Femur (tissue), 1 donor: ENCODE measurements at places on chromosomes 6 and 20.

DNA sequence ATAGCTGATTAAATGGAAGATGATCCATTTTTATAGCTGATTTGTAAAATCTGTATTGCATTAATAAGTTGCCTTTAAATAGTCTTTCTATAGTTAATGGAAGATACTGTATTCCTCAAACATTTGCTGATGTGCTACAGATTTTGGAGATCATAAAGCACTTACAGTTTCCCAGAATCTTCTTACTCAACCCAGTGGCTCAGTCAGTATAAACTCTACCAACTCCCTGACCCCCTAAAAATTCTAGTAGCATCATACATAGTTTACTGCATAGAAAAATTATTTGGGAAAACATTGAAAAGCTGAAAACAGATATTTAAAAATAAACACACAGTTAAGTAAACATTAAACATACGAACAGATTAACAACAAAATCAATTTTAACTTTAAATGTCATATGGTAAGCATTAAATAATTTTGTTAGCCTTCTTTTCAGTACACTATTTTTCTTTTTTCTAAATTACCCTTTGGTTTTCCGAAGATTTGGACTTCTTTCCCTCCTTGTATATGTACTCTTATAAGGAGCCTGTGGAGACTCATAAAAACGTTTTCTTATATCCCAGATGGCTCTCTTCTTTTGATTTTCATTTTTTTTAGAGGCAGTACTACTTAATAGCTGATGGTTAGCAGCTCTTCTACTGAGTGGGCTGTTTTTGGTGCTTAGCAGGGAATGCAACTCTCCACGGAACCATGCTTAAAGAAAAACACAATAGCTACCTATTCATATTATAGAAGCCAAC lies 62.7 kb upstream of the BMP5 start:
- DNase-seq: no peak

DNA sequence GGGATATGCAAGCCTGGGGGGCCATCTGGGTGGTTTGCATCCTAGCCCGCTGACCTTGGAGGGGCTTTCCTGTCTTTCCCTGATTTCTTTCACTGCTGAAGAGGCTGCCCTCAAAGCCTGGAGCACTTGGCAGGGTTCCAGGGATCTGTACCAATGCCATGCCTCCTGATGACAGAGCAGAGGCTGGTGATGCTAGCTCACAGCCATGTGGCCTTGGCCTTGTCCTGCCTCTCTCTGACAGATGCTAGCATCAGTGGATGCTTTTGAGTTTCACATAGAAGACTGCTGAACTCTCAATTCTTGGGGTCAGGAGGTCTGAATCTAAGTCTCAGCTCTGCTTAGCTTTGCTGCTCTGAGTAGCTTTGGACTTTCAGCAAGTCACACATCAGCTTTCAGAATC lies 21.9 kb upstream of the RREB1 start:
- DNase-seq: peak; percentile 25

- DNase-seq: no peak
Measured at GRCh38 chr6:83609248-83609647, 96.9 kb downstream of the PRSS35 start.

GRCh38 chr20:13753436-13754036 lies 31.2 kb downstream of the ESF1 start:
- no peak for DNase-seq

- no peak for DNase-seq
Measured at GRCh38 chr20:56766528-56766927, 137.4 kb downstream of the TFAP2C start.

GRCh38 chr6:69578361-69578890 lies 218.4 kb downstream of the LMBRD1 start:
- no peak for DNase-seq

GRCh38 chr6:169955731-169956437 lies 204.5 kb downstream of the ERMARD start:
- no peak for DNase-seq

DNA sequence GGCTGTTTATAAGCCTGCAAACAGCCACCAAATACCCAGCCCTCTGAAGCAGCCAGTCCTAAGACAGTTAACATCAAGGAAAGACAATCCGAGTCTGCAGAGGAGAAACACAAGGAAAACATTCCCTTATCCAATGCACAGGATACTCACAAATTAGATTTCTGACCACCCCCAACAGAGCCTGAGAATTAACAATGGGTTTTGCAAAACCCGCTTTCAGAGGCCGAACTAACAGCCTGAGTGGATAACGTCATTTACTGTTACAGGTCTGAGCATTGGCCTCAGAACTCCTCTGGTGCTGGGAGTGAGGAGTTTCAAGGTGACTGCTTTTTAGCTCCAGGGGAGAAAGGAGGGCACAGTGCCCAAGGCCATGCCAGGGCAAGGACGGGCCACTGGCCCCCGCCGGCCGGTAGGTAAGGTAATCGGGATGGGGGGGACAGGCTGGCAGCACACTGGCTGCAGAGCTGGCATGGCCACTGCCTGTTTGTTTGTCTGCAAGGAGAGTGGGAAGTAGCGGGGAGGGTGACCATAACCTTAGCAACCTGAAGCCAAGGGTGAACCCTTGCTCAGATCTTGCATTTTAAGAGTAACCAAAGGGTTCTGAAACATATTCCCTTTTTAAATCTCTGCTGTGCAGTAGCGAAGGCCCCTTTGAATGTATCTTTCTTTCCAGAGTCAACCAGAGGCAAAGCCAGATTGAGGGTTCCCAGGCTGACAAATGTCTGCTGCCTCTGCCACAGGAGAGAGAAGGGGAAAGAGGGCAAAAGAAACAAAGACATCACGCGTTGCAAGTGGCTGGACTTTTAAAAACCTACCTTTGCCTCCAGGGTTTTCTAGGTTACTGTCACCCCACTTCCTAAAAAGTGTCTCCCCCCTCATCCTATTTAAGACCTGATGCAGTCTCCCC lies 3.9 kb downstream of the ZMYND8 start:
- no peak for DNase-seq

DNA sequence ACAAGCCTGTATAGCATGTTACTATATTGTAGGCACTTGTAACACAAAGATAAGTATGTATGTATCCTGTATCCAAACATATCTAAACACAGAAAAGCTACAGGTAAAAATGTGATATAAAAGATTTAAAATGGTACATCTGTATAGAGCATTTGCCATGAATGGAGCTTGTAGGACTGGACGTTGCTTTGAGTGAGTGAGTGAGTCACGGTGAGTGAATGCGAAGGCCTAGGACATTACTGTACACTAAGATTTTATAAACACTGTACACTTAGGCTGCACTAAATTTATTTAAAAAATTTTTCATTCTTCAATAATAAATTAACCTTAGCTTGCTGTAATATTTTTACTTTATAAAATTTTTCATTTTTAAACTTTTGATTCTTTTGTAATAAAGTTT lies 136.9 kb downstream of the NKAIN2 start:
- no peak for DNase-seq

DNA sequence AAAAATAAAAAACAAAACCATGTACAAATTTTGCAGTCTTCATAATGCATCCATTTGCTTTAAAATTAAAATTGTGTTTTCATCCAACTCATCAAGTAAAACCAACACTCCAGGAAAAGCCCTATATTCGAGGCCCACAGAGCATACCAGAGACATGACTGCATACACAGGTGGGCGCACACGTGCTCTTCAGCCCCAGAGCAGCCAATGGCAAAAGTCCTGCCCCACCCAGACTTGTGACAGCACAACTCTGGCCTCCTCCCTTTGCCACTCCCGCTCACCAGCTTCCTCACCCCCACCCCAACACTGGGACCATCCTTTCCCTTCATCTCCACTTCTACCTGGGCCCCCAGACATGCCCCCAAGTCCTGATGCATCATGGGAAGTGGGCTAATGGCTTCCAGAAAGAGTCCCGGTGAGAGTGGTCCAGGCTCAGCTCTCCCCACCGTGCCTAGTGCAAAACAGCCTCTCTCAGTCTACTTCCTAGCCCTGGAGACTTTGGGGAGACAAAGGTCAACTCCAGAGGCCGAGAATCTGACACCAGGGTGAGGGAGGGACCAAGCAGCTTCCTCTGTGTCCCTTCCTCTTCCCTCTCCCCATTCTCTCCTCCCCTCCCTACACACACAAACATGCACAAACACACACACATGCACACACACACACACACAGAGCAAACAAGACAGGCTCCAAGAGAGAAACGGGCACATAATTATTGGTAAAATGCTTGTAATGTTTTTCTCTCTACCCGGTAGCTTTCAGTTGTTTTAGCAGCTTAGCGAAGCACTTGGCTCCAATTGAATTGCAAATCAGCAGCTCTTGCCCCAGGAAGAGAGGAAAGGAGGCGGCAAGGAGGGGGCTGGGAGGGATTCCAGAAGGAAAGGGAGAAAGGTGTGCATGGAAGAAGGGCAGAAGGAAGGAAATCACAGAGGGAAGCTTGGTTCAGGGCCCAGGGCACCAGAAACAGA lies 14.3 kb downstream of the GRM4 start:
- no peak for DNase-seq

GRCh38 chr20:3510110-3510509 lies 39.3 kb downstream of the ATRN start:
- no peak for DNase-seq

DNA sequence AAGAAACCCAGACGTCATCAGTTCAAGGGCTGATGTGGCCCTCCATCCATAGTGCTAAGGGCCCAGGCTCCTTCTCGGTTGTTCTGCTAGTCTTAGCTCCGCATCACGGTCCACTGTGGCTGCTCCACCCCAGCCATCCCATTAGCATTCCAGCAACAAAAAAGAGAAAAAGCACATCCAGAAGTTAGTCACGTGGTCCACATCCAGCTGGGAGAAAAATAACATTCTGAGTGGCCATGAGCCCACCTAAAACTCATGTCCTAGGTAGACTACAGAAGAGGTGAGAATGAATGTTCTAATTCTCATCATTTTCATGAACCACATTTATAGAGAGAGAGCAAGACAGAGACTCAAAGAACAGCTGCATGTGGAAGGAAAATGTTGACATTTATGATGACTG lies 49.4 kb upstream of the TAB2 start:
- DNase-seq: no peak

- DNase-seq: no peak
Measured at GRCh38 chr6:53828215-53828614, 33.4 kb downstream of the LRRC1 start.

- no peak for DNase-seq
Measured at GRCh38 chr6:39366931-39367618, 44.6 kb upstream of the KCNK16 start.

GRCh38 chr6:151054306-151054705 lies 185.5 kb upstream of the AKAP12 start:
- peak; percentile 72 for DNase-seq

DNA sequence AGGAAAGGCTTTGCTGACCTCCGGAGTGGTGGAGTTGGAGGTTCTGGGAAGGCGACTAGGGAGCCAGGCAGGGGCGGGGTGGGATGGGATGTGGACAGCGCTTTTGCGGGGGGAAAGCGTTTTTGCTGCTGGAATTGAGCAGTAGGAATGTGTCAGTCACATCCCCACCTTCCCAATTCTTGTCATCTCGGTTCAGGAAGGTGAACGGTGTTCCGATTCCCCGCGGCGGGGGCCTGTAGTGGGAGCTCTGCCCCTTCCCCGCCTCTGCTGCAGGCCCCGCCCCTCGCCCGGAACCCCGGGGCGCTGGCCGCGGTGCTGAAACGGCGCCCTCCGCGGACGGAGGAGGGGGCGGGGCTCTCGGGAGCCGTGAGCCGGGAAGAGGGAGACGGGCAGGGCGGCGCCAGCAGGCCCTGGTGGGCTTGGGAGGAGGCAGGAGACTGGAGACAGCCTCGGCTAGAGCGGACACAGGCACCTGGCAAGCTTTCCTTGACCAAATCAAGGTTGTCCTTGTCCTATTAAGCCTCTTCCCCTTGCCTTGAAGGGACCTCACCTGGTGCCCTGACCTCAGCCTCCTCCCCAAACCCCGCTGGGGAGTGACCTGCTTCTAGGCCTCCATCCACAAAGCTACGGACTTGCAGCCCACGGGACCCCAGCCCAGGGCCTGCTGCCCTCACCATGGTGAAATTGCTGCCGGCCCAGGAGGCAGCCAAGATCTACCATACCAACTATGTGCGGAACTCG lies at the start of gene LHFPL5:
TSS of gene LHFPL5 (plus strand) at position 357 of the 741 bp plus-strand sequence. CDS start at position 676, 319 bp downstream.
- DNase-seq: peak; percentile 65

DNA sequence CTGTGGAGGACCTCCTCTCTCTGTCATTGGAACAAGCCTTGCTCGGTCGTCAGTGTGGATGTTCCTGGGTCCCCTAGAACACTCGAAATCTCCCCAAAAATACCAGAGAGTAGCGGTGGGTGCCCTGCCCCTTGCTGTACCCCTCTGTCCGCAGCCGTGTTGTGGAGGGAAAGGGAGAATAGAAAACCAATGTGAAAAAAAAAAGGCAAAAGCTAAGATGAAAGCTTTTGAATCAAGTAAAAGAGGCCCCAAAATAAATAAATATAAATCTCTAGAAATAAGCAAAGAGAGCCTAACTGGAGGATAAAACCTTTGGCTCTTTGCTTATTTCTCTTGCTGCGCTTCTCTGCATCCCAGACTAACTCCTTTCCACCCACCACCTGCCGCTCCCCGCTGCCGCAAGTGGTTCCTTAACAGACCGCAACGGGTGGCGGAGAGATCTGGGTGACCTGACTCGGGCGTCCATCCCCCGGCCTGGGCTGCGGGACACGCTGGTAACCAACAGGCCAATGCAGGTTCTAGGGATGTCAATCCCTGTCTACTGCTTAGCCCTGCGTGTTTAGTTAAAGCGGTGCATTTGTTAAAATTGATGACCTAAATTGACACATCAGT lies 110.0 kb downstream of the GPX5 start:
- no peak for DNase-seq

- no peak for DNase-seq
Measured at GRCh38 chr6:85192186-85192585, 257.7 kb upstream of the NT5E start.

- no peak for DNase-seq
Measured at GRCh38 chr20:40588891-40589290, 100.1 kb downstream of the MAFB start.

- no peak for DNase-seq
Measured at GRCh38 chr6:138945354-138945753, 42.7 kb downstream of the REPS1 start.

- DNase-seq: no peak
Measured at GRCh38 chr6:87029711-87030314, 65.1 kb downstream of the CGA start.

DNA sequence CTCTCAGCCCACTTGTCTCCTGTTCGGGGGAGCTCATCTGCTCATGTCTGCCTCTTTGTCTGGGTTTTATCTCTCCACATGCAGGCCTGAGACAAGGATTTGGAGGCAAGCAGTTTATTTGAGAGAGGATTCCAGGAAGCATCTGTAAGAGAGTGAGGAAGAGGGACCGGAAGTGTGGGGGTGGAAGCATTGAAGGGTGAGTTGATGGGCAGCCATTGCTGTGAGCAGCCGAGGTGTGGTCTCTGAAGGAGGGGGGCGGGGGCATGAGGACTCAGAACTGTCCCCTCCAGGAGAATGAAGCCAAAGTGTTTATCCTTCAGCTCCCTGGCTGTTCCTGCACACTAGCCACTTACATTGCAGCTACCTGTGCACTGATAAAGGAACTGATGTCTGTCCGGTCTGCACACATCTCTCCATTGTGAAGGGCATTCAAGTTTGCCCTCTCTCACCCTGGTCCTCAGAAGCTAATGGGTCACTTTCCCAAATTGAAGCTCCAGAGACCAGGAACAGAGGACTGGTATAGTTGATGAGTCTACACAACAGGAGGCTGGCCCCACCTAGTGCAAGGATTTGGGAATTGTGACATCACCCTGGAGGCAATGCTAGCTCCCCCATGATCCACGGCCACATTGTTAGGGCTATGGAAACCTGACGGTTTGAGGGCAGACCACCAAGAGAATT lies 100.5 kb upstream of the FOXA2 start:
- DNase-seq: no peak
